ENCODE measurements at places on chromosomes 13 and 19.
A peak's percentile ranks its signal among the peaks of the same experiment; 100 is the strongest.

- DNase-seq: peak; percentile 43
Observed at GRCh38 chr19:4896372-4896771, 6.3 kb downstream of the ARRDC5 start.

- no peak for DNase-seq
Observed at GRCh38 chr19:289651-290371, 1.4 kb downstream of the PLPP2 start.

- DNase-seq: no peak
Observed at GRCh38 chr19:384799-385169, 24.2 kb downstream of the C2CD4C start.

GRCh38 chr13:100523411-100523810, 65.2 kb downstream of the GGACT start:
- no peak for DNase-seq

- DNase-seq: no peak
Observed at GRCh38 chr13:25930653-25931052, 121.2 kb downstream of the SHISA2 start.

DNA sequence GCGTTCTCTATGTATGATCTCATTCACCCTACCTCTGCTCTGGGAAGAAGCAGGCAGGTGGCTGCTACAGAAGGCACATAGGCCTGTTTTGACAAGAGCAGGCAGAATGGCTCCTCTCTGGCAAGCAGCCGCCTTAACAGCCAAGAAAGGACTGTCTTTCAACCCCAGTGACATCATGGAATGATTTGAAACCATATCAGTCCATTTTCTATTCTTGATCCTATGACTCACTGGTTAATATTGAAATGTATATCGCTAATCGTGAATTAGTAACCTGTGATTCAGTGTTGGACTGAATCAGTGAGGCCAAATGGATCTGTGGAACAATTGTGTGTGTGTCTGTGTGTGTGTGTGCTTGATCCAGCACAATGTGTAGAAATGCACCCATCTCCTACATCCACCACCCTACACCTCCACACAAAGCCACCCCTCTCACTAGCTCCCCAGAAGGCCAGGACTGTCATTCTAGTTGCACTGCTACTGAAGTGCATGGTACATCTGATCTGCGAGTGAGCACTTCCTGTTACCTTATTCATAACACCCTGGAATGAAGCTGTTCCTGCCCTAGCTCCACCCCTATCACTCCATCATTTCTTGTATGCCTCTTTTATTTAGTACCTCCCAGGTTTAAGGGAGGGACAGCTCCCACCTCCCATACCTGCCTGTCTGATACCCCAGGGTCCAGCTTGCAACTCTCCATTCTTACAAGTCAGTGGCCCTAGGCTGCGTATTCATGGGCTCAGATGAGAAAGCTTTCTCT, 460.0 kb downstream of the FOXO1 start:
- DNase-seq: peak; percentile 34

GRCh38 chr13:28429096-28429495, 65.8 kb downstream of the FLT1 start:
- no peak for DNase-seq

DNA sequence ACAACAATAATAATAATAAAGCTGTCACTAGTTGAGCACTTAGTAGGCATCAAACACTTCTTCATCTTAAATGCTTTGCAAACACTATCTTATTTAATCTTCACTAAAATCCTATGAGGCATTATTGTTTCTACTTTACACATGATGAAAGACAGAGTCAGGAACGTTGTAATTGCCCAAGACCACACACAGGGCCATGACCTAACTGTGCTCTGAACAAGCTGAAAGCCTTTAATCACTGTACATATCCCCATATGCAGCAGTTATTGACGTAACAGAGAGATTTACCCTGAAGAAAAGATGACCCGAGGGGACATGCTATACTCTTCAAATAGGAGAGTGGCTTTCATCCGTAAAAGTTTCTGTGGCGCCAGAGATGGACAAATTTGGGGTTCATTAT, 53.0 kb downstream of the SACS start:
- DNase-seq: no peak

DNA sequence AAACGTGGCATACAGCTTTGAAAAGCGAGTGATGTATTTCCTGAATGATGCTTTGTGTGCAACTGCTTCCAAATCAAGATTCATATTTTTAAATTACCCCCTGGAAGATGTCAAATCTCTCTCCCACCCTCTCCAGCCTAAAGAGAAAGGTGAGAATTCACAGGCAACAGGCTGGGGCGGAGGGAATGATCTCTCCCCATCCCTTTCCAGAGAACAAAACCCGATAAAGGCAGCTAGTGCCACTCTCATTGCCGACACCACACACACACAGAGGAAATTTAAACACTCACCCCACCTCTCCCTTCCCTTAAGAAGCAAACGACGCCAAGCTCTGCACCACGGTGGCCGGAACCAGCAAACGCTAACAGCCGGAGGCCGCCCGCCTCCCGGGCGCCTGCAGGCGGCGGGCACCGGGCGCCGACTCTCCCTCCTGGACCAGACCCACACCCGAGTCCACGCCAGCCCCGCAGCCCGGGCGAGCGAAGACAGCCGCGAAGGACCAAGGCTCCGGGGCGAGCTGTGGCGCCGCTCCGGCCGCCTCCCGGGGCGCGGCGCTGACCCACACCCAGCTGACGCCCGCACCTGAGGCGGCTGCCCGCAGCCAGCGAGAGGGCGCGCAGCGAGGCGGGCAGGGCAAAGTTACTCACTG, 477 bp downstream of the LNX2 start:
- no peak for DNase-seq

DNA sequence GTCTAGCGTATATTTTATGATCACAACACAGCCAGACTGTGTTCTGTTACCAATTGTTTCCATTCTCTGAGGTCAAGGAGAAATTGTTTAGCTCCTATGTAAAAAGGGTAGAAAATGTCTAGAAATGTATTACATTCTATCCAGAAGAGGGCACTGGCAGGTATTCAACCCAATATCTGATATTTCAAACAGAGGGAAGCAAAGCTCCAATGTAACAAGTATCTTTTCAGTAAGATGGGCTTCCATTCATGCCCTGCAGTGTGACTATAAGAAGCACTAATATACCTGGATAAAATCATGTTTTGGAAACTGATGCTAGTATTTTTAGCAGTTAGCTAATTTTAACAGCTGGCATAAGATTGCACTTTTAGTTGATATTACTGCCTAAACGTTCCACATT, 312.7 kb downstream of the FGF14 start:
- no peak for DNase-seq

- DNase-seq: peak; percentile 40
Observed at GRCh38 chr19:10238172-10238783, 7.1 kb upstream of the S1PR2 start.

GRCh38 chr19:1884291-1884718, 991 bp downstream of the ABHD17A start:
- DNase-seq: no peak

DNA sequence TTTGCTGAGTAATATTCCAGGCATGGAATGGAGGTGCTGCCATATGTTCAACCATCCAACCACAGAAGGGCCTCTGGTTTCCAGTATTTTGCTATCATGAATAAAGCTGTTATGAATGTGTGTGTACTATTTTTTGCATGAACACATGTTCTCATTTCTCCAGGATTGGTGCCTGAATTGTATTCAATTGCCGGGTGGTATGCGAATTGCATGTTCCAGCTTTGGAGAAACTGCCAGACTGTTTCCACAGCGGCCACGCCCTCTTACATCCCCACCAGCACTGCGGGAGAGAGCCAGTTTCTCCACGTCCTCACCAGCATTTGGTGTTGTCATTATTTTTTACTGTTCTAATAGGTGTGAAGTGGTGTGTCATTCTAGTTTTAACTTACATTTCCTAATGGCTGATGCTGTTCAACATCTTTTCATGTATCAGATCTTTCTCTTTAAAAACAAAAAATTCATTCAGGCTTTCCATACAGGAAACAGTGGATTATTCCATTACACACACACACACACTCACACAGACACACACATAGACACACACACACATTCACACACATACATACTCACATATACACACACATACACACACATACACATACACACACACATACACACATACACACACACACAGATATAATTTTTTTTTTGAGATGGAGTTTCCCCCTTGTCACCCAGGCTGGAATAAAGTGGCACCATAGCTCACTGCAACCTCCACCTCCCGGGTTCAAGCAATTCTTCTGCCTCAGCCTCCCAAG, 154.1 kb downstream of the PTPRS start:
- DNase-seq: no peak
